ENCODE measurements at places on chromosomes 2 and 18.

GRCh38 chr2:197209742-197210408, 100.7 kb downstream of the ANKRD44 start:
- DNase-seq: peak; percentile 84

DNA sequence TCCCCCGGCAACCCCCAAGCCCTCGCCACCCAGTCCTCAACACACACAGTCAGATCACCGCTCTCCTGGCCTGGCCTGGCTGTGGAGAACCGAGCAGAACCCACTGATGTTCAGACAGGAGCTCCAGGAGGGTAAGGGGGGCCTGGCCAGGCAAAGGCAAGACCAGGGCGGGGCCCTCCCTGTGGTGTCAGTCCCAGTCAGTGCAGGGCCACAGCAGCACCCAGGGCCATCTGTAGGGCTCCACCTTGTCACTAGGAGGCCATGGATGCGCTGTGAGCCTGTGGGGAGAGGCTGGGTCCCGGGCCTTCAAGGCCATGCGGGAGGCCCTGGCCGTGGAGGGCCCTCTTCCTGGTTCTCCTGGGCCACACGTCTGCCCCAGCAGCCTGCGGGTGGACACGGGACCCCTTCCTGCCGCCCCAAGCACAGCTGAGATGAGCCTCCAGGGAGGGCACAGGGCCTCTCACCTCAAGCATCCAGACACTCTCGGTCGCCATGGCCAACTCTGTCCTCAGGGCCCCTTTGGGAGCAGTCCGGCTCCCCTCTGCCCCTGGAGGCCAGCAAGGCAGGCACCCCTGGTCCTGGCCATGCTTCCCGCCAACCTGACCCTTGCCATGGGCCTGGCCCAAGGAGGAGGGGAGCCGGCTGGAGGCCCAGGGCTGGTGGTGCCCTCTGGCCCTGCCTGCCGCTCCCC, 2.0 kb downstream of the ANO7 start:
- DNase-seq: no peak

- no peak for DNase-seq
These were observed 32.1 kb upstream of the DYNAP start for GRCh38 chr18:54558609-54559585.

DNA sequence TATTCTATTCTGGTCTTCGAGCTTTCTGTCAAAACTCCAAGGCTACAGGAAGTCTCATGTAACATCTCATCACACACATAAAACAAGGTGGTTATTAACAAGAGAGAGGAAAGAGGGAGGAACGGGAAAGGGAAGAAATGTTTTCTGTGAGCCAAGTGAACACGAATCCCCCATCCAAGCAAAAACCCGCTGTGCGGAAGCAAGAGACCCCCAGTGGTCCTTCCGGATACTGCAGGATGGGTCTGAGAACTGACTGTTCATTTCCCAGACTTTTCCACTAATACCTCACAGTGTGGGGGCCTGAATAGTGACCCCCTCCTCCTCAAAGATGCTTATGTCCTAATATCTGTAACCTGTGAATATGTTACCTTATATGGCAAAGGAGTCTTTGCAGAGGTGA, 19.0 kb upstream of the DIPK1C start:
- no peak for DNase-seq

GRCh38 chr2:84906108-84906899, 848 bp downstream of the TMSB10 start:
- no peak for DNase-seq

- no peak for DNase-seq
These were observed 14.1 kb downstream of the CEP68 start for GRCh38 chr2:65070172-65070830.

DNA sequence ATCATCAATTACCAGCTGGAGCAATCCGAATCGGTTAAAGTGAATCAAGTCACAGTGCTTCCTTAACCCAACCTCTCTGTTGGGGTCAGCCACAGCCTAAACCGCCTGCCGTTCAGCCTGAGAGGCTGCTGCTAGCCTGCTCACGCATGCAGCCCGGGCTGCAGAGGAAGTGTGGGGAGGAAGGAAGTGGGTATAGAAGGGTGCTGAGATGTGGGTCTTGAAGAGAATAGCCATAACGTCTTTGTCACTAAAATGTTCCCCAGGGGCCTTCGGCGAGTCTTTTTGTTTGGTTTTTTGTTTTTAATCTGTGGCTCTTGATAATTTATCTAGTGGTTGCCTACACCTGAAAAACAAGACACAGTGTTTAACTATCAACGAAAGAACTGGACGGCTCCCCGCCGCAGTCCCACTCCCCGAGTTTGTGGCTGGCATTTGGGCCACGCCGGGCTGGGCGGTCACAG, 496 bp upstream of the ITGA4 start:
- DNase-seq: no peak

- DNase-seq: no peak
These were observed 20.2 kb upstream of the SSB start for GRCh38 chr2:169778446-169778845.

- DNase-seq: no peak
These were observed 696.7 kb upstream of the SOX11 start for GRCh38 chr2:4995466-4995865.

DNA sequence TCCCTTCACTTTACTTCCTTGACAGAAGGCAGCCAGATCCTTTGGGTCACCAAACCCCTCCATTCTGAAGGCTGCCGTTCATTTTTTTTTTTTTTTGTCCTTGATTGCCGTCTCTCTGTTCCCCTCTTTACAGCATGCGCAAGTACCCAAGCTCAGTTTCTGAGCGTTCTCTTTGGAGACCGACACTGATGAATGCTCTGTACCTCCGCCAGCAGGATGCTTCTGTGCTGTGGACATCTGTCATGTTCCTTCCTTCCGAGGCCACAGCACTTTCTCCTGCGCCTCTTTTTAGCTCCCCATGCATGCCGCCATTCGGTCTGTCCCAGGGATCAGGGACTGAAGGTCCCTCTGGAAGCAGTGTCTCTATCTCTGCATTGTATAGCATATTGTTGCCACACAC, 278.7 kb upstream of the RAB12 start:
- DNase-seq: no peak

GRCh38 chr2:70921839-70922234, 13.9 kb upstream of the ATP6V1B1 start:
- DNase-seq: no peak

DNA sequence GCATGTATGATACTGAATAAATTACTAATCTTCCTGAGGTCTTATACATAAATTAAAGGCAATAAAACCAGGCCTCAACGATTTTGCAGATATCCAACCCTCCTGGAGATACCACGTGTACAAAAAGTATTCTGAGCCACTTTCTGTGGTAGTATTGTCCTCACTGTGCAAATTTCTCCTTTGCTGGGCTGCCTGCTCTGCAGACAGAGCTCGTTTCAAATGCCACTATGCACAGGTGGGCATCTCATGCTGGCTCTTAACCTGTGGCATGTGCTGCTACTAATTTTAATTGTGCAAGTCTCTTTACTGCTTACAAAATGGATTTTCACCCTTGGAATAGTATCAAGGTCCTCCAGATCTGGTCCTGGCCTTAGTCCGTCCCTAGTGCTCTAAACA, 66.4 kb upstream of the SLC16A14 start:
- no peak for DNase-seq

DNA sequence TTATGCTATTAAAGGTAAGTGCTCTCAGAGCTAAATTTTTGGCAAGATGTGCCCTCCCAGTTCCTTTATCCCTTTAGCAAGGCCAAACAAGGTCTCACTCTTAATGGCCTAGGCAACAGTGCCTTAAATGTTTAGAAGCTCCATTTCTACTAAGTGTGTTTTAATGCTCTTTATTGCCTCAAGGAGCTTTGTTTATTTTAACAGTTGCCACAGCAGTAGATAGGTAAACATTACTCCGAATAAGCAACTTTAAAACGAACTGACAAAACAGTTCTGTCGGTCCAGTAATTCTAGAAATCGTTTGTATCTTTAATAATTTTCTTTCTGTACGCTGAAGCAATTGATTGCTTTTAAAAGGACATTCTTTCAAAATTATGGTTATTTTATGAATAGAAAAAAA, 74.5 kb downstream of the PIEZO2 start:
- DNase-seq: no peak

GRCh38 chr2:173117678-173118077, 42.0 kb downstream of the MAP3K20 start:
- no peak for DNase-seq

GRCh38 chr2:1091895-1092585, 141.4 kb downstream of the SNTG2 start:
- DNase-seq: no peak

DNA sequence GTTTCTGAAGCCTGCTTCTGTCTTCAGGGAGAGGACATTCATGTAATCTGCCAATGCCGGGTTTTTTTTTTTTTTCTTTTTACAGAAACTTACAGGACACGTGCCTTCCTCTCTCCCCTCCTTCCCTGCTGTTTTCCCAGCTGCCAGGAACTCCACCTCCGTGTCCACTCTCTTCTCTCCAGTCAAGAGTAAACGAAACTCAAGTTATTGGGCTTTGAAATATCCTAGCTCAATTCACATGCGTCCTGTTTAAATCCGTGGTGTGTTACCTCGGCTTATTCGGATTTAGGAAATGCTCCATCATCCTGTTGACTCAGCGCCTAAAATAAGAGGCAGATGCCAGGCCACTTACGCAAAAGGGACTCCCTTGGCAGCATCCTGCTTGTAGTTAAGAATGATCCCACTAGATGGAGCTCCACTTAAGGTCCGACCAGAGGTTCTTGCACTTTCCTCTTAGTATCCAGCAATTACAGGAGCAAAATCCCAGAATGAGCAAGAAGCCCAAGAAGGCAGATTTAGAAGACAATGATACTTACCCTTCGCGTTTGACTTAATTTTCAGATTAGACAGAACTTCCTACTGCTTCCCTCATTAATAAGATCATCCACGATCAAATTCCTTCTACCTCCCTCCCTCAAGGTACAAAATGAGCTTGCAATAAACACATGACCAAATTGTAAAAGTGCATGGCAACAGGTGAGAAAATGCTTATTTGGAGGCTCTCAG, 97.2 kb upstream of the ZCCHC2 start:
- DNase-seq: peak; percentile 78

GRCh38 chr2:241701149-241701398, 765 bp upstream of the ING5 start:
- DNase-seq: no peak

GRCh38 chr2:15968280-15969178, 28.2 kb downstream of the MYCN start:
- peak; percentile 29 for DNase-seq

DNA sequence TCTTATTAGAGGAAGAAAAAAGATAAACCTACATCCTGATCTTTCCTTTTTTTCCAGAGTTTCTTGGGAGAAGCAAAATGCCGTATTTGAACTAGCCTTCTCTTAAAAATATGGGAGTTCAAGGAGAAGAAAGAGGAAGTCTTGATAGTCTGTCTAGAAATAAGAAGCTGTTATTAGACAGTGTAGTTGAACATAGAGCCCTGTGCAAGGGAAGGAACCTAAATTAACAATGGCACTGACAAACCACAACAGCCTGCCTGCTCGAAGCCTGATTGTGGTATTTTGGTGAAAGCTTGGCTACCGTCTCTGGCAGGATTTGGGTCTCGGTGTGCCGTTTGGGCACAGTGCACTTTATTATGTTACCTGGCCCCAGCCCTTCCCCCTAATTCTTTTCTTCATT, 17.1 kb downstream of the SMARCAL1 start:
- DNase-seq: no peak

DNA sequence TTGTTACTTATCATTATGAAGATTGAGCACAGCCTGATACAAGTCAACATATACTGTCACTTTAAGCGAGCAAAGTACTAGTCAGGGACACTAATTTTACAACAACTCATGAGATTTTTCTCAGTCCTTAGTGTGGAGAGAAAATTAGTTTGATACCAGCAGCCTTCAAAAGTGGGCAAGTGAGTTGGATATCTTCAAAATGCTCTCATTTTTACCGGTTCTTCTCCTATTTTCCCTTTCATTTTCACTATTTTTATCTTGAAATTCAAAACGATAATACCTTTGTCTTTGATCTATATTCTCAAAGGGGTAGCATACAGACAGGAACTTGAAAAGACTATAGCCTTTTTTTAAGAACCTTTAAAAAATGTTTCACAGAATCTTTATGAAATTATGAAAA, 52.0 kb upstream of the UBXN4 start:
- no peak for DNase-seq

- no peak for DNase-seq
These were observed 58.6 kb downstream of the TSHZ1 start for GRCh38 chr18:75269124-75269680.

- peak; percentile 26 for DNase-seq
These were observed 7.6 kb upstream of the MSTN start for GRCh38 chr2:190069936-190070696.

GRCh38 chr2:152565884-152566727, 151.2 kb downstream of the PRPF40A start:
- no peak for DNase-seq

GRCh38 chr2:238308177-238308576, 12.1 kb upstream of the TRAF3IP1 start:
- no peak for DNase-seq

GRCh38 chr18:79405781-79406575, 10.2 kb downstream of the NFATC1 start:
- DNase-seq: no peak

DNA sequence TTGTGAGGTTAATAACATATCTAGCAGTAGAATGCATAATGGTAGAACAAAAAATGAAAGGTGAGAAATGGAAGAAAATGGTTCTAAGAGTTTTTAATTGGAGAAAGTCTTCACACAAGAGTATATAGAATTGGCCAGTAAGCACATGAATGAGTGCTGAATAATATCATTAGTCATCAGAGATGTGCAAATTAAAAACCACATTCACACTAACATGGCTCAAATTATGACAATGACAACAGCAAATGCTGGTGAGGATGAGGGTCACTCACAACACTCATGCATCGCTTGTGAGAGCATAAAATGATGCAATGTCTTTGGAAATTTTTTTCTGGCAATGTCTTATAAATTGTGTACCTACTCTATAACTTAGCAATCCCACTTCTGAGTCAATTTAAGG, 1355.4 kb upstream of the ACVR2A start:
- no peak for DNase-seq

DNA sequence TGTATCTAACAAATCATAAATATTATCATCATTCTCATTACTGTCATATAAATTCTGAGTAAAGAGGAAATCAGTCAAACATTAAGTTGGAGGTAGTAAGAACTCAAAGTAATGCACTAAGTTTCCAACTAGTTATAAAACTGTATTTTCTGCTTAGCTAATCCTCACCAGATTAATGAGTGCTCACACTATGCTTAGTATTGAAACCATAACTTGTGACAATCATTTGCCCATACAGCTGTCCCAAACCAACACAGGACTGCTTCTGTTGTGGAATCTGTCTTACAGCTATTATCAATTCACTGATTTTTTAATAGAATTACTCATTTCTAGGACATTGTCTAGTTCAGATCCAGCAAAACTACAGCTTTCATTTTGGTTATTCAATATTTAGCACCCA, 41.5 kb upstream of the TANK start:
- no peak for DNase-seq

DNA sequence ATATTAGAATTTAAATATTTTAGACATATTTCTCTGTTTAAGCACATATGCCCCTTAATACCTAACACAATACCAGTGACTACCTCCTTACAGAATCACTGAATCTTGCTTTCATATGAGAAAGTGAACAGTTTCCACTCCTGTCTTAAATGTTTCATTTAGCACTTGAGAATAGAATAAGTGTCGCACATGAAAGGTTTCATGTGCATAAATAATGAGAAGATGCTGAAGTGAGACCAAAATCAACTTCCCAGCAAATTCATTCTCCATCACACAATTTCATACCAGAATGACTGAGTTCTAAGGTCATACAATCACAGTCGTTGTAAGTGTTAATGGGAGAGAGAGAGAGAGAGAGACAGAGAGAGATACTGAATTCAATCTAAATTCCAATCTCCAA, 51.2 kb downstream of the ATIC start:
- no peak for DNase-seq

GRCh38 chr18:57715671-57716070, 87.4 kb downstream of the ATP8B1 start:
- no peak for DNase-seq

- DNase-seq: no peak
These were observed 43.5 kb downstream of the CYP27C1 start for GRCh38 chr2:127176371-127177311.

Measured in kidney epithelial cell (primary cell).